Esophagus mucosa (tissue), 1 donor: ENCODE measurements at places on chromosomes 1 and 21.

- ATAC-seq: no peak
These were observed 260.3 kb upstream of the SGIP1 start for GRCh38 chr1:66273656-66274055.

DNA sequence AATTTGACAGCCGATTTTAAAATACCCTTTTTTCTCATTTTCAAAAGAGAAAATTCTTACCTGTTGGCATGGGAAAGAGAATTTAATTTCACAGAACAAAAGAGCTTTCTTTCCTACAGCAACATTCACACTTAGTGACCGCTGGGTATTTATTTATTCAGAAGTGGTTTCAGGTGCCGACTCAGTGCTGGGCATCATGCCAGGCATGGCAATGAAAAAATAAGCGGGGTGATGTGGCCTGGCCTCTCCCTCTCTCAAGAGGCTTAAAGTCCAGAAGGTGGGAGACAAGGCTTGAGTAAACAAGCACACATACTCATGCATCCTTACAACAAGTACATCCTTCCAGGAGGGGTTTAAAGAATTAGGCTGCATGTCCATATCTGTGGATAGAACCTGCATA lies 4.1 kb upstream of the PCP4 start:
- ATAC-seq: no peak

DNA sequence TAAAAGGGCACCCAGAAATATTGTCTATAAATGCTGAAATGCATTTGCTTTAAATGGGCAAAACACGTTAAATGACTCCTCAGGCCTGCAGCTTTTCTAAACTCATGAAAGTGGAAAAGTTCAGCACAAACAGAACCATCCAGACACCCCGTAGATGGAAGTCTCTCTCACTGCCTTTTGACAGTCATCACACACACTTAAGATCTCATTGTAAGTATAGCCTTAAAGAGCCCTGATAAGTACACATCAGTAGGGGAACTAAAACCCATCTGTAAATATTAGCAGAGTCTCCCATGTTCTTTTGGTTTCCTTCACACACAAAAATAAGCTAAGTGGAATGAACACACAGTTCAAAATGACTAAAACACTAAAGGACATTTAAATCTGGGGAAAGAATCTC lies 166.7 kb downstream of the LTN1 start:
- ATAC-seq: no peak

DNA sequence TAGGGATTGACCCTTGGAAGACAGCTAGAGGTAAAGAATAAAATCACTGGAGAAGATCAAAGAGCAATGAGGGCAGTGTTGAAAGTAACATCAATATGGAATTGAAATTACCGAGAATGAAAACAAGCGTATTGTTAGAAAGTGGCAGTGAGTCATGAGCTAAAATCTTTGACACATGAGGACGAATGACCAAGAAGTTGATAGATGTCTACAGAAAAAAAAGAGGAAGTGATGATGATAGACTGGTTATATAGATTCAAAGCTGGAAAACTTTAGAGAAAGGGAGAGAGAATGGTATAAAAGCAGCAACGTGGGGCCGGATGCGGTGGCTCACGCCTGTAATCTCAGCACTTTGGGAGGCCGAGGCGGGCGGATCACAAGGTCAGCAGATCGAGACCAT lies 12.5 kb upstream of the DNM3 start:
- no peak for ATAC-seq

DNA sequence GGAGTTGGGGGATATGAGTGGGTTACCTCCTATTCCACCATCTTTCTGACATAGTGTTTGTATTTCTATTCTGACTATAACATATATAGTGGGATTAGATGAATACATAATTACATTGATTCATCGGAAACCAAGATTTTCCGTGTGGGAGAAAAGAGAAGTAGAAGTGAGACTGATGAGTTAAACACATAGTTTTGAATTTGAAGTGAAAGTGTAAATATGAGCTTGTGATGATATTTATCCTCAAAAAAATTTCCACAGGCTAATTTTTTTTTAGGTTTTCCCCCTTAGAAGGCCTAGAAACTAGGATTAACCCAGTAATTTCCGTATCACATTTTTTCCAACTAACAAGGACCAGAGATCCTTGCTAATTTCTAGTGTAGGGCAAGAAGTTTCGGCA lies 6.9 kb downstream of the CD1B start:
- no peak for ATAC-seq

DNA sequence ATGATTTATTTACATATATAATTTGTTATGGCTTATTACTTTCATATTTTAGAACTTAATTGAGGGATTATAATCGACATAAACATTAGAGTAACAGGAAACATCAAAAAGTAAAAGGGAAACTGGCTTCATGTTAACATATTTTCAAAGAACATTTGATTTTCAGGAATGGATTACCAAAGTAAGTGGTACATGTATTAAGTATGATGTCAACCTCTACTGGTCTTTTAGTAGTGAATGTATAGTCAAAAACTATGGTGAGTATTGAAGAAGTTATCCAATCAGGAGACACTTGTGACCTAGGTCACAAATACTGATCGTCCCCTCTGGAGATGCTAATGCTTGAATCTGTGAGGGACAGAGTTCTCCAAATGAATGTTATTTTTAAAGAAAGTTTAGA lies 768.9 kb upstream of the ADGRL4 start:
- ATAC-seq: no peak

GRCh38 chr1:94350350-94350924 lies 67.8 kb upstream of the ABCD3 start:
- no peak for ATAC-seq

GRCh38 chr1:108785264-108785663 lies 38.8 kb downstream of the STXBP3 start:
- no peak for ATAC-seq

DNA sequence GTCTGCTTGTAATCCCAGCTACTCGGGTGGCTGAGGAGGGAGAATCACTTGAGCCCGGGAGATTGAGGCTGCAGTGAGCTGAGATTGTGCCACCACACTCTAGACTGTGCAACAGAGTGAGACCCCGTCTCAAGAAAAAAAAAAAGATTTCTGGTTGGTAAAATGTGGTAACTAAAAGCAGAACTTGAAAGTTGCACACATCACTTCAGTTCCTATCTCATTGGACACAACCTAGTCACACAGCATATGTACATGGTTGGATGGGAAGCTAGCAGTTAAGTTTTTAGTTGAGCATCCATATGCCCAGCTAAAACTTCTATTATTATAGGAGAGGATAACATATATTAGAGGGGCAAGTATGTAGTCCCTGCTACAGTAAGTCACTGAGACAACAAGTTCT lies 22.1 kb downstream of the BCAS2 start:
- no peak for ATAC-seq

- peak; percentile 36 for ATAC-seq
These were observed at the start of gene NEXN for GRCh38 chr1:77888081-77888780. TSS of gene NEXN (plus strand) at chr1:77888624. CDS start at chr1:77916107, 27,483 bp downstream.

GRCh38 chr21:15204970-15205286 lies 140.1 kb upstream of the NRIP1 start:
- ATAC-seq: no peak

GRCh38 chr1:50295566-50295965 lies 127.7 kb downstream of the DMRTA2 start:
- ATAC-seq: no peak

DNA sequence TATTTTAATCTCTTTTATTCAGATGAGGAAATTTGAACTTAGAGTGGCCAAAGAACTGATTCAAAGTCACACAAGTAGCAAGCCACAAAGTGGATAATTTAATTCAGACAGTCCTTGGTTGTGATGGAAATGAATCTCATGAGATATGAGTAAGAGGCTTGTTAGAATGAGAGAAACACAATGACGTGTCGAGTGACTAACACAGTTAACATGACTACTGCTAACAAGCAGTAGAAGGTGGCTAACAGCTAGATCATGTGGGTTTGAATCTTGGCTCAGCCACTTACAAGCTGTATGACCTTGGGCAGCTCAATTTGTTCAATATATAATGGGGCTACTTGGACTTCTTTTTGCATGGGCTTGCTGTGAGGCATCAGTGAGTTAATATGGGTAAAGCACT lies 104.5 kb upstream of the LMO4 start:
- peak; percentile 90 for ATAC-seq

DNA sequence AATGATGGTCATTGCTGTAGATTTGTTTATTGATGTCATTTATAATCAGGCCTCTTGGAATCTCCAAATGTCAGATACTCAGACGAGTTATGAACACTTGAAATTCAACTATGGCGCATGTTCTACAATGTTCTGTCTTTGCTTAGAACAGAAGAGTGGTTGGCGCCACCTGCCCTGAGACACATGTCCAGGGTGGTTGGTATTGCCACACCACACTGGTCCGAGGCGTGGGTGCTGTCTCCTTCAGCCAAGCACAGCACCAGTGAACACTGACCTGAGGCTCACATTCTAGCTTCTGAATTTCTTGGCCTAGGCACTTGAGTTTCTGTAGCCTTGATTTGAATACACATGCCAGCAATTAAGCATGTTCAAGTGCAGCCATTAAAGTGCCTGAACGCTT lies 10.1 kb upstream of the BMP8A start:
- ATAC-seq: no peak

- ATAC-seq: no peak
These were observed 3.2 kb downstream of the MTHFR start for GRCh38 chr1:11802616-11802972.

- ATAC-seq: no peak
These were observed 13.3 kb downstream of the DISP3 start for GRCh38 chr1:11492235-11492634.

DNA sequence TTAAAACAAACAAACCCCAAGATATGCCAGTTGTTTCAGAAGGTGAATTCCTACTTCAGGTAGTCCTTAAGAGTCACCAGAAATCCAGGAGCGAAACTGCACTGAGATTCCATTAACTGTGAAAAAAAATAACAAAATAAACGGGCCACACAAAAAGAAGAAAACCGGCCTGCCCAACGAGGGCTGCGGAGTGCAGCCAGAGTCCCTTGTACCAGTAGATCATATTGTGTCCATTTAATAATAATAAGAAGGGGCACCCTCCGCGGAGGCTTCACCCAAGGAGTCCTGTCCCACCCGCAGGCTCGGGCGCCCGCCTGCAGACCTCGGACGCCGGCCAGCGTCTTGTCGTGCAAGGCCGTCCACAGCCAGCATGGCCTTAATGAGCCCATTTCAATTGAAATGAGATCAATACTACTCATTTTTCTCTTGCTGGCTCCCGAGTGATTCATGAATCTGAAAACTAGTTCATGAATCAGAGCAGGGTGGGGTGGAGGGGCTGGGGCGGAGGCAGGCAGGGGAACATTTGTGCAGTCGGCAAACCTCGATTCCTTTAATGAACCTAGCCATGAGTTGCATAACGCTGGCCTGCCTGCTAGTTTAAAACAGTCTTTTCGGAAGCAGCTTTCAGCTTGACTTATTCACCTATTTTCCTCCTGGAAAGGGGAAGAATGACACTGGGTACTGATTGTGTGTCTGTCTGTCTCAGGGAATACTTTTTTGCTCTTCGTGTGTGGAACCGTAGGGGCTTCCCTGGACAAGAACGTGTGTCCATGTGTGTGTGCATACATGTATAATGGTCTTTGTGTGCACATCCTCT lies 113.1 kb upstream of the IRF2BP2 start:
- ATAC-seq: peak; percentile 73

DNA sequence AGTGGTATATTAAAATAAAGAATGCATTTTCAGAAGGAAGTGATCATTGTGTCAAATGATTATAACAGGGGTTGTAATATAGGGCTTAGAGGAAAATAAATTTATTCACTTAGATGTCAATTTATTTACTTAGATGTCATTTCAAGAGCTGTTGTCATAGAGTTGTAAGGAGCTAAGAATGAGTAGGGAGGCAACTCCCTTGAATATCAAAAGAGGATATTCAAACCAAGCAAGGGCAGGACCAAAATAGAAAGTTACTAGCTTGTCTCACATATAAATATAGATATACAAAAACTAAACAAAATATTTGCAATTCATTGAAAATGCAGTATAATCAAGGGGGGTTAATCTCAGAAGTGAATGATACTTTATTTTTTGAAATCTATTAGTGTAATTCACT lies 16.0 kb upstream of the RASAL2 start:
- ATAC-seq: no peak

GRCh38 chr21:44510109-44510507 lies 29.9 kb downstream of the KRTAP10-1 start:
- ATAC-seq: no peak

GRCh38 chr1:81179242-81179641 lies 621.5 kb upstream of the ADGRL2 start:
- peak; percentile 92 for ATAC-seq

DNA sequence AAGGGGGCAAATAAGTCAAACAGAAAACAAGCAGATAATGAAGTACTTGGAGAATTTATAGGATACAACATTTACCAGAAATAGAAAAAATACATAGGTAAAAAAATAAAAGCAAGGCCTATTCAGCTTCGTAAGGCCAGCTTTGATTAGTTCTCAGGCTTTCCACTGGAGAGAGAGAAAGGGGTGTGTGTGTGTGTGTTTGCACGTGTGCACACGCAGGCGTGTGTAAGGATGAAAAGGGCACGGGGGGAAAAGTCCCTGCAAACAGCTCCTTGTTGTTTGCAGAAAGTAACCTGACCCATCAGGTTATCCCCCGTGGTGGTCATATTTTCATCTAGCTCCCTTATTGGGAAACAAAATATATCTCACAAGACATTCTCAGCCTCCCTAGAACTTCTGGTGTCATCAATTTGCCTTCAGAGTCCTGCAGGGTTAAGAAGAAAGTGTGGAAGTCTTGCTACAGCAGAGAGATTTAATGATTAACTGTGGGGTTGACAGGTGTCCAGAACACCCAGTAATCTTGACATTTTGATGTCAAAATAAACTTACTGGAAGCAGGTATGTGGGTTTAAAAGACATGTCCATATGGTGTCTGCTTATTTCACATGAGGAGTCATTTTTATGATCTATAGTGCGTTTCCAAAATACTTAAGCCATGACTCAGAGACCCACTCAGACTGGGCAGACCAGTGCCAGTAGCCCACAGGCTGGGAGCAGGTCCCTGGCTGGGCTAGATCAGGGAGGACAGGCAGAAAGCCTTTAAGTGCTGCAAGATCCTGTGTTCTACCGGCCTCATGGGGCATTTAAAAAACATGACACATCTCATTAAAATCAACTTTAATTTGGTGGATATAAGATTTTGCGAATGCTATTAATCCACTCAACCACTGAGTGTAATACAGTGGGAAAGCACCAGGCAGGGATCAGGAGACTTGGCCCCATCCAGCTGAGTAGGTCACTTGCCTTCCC lies 487.6 kb upstream of the CAMK1G start:
- ATAC-seq: peak; percentile 81

GRCh38 chr1:159428536-159428935 lies 3.5 kb upstream of the OR10J4 start:
- ATAC-seq: no peak

DNA sequence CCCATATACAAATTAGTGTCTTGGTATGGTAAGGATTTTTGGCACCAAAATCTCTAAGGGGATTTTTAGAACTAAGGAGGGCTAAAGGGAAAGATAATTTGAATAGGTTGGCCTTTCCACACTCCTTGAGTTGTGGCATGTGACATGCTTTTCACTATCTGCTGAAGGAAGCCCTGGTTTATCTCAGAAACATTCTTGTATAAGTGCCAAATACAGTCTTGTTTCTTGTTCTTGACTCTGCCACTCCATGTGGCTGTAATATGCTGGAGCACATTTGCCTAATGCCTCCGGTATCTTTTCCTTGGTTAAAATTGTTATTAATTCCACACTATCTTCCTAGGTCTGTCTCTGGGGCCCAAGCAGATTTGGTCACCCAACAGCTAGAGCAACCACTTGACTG lies 457.0 kb downstream of the USP25 start:
- no peak for ATAC-seq
